ENCODE measurements at places on chromosomes 1 and 21.

- no peak for DNase-seq
Measured at GRCh38 chr1:8753736-8754135, 63.7 kb downstream of the RERE start.

GRCh38 chr1:211870156-211870555 is 39.6 kb upstream of the LPGAT1 start:
- no peak for DNase-seq

DNA sequence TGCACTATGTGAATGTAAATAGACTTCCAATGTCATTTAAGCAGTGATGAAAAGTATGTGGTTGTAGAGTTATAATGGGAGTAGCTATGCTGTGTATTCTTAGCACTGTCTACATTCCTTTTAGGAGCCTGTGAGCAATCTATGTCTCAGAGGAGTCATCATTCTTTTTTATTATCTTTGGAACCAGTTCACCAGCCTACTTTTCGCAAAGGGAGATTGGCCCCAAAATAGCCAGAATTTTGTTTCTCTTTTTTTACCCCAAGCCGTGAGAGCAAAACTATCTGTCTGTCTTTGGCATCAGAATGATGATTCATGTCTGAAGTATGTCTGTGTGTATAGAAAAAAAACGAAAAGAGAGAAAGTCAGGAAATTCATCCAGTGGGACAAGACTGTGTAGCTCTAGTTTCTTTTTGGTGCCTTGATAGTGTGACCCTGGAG is 44.2 kb downstream of the OSBPL9 start:
- DNase-seq, result peak; percentile 42

DNA sequence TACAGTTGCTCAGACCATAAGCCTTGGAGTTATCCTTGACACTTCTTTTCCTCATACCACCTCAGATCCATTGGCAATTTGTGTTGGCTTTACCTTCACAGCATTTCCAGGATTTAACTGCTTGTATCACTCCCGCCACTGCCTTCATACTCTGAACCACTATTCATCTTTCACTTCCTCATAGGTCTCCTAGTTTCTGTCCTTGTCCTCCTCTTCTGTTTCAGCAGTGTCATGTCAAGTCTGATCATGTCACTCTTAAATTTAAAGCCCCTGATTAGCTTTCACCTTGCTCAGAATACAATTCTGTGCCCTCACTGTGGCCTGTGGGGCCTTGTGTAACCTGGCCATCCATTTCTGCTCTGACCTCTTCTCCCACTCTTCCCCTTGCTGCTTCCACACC is 34.7 kb upstream of the C1orf115 start:
- DNase-seq, result no peak

DNA sequence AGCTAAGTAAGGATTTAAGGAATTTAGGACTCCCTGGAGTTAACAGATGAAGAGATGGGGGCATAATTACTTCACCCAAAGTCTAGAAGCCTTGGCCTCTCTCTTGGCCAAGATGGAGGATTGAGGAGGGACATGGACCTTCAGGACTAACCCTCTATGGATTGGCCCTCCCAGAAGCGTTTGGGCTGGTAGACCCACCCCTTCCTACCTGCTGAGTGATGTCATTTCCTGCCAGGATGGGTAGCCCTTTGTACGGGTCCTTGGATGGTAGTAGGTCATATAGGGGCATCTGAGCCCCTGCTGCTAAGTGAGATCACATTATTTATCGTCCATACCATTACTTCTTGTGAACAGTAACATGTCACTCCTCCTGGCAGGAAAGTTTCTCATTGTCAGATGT is 17.7 kb downstream of the LURAP1 start:
- DNase-seq, result no peak

GRCh38 chr1:67429528-67430357 is 459 bp downstream of the SERBP1 start:
- peak; percentile 23 for DNase-seq
